ENCODE measurements at places on chromosomes 4 and X. TPM values are rescaled to one million over a fixed set of nuclear protein-coding genes. Genes with fewer than 3 reads are reported as not detected.

Gene RHOXF1
- not detected for total RNA-seq

Gene OTUD6A
- total RNA-seq, result not detected

Gene FGFR3
- total RNA-seq, result 5.7 TPM

Gene KCNE5
- total RNA-seq, result not detected

Gene DCAF8L1
- total RNA-seq, result not detected

Gene EFHC2
- total RNA-seq, result 3.5 TPM

Gene UBA1
- 142 TPM for total RNA-seq

Gene WNK3
- total RNA-seq, result 2.1 TPM
